ENCODE measurements at places on chromosomes 2 and 18. TPM values are rescaled to one million over a fixed set of nuclear protein-coding genes. Genes with fewer than 3 reads are reported as not detected.

Gene COLEC12
- 5.5 TPM for total RNA-seq

DNA sequence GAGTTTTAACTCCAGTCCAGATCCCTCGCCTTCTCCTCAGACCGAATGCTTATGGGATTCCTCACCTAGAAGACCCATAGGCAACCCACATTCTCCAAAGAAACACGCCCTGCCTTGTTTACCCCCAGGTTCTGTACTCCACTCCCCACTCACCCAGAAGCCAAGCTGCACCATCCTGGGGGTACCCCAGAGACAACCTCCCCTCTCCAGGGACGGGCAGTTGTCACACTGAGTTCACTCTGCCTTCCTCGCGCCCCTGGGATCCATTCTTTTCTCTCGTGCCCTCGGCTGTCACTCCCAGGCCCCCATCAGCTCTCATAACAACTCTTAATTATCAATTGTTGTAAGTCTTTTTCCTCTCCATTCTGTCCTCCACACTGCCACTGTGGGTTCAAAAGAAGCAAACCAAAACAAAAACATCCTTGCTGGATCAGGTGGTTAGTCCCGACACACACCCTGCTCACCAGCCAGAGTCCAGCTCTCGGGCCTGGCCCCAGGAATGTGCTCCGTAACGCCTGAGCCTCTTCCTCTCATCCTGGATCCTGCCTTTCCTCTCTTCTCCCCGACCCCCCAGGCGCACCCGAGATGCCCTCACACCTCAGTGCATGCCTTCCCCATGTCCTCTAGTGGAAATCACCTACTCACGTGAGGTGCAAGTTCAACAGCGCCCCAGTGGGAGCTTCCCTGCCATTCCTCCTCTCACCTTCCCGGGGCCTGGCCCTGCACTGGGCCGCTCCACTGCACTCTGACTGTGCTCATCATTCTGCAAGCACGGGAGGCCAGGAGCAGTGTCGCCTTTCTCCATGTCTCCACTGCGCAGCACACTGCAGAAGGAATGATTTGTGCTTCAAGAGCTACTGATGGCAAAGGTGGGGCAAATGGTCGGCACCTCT is 20.7 kb downstream of the COX7A2L start:
- DNase-seq = no peak

GRCh38 chr2:46776687-46777327 is 138.8 kb downstream of the MCFD2 start:
- no peak for DNase-seq

DNA sequence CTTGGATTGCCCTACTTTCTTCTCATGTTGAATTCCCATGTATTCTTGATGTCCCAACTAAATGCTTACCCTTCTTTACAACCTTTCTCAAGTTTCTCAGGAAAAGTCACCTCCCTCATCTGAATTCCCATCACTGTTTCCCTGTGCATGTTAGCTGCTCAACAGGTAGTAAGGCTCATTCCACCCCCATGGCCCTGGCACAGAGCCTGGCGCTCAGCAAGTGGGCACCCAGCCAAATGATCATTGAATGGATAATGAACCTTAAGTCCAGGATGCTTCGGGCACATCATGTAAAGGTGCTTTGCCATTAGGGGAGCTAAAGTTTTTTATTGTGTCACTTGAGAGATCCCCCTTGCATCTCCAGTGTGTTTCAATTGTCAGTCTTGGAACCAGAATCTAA is 124.0 kb downstream of the PKP4 start:
- DNase-seq = no peak

GRCh38 chr2:118641711-118642110 is 205.7 kb downstream of the EN1 start:
- no peak for DNase-seq

- DNase-seq = no peak
These were observed 22.1 kb upstream of the RMDN2 start for GRCh38 chr2:37902991-37903390.

DNA sequence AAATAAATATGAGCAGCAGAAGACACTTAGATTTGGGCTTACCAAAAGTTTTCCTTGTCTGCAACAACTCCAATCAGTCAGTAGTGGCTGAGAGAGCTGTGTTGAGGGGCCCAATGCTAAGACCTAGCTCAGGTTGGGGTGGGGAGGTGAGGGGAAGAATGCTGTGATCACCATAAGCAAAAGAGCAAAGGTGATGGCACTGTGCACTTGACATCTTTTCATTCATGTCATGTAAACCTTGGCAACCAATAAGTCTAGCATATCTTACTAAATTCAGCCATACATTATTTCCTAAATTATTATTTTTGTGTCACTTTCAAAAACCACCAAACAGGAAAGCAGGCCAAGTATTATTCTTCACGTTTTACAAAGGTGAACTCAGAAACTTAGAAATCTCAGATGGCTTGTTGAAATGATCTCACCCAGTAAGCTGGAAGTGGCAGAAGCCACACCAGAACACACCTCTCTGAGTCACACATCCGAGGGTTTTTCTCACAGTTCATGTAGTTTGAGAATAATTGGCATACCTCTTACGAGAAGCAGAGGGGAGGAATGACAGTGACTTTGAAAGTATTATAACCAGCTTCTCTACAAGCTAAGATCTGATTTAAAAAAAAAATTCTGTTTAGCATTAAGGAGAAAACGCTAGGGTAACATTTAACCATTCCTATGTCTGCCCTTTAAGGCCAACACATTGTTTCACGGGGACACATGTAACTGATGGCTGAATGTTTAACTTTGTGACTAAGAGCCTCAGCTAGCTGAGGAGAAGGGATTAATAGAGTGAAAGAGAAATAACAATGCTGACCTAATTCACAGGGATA is 43.3 kb upstream of the SETBP1 start:
- no peak for DNase-seq

All from cardiac septum (tissue), 1 donor.